T-helper 22 cell (primary cell): ENCODE measurements at places on chromosomes 6 and 20.

GRCh38 chr6:148704400-148705246 is 42.2 kb upstream of the UST start:
- no peak for DNase-seq

DNA sequence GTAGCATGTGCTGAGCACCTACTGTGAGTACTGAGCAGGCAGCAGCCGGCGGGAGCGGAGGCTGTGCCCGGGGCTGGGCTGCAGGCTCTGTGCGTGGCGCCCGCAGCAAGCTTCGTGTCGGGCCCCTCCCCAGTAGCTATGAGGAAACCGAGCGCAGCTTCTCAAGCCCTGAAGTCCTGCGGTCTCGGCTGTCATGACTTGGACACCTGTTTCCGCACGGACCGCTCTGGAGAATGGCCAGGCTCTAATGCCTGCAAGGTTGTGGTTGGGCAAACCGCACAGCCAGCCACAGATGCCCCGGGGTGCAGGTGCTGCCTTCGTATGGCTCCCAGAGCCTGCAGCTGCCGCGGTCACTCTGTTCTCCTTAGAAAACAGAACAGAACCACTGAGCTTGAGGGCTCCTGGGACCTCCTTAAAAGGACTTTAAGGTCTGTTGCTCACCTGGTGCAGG is 33.7 kb downstream of the PYGB start:
- DNase-seq, result no peak

GRCh38 chr20:39248171-39248861 is 286.2 kb downstream of the DHX35 start:
- DNase-seq, result no peak

GRCh38 chr20:39019805-39020325 is 57.7 kb downstream of the DHX35 start:
- DNase-seq, result no peak

DNA sequence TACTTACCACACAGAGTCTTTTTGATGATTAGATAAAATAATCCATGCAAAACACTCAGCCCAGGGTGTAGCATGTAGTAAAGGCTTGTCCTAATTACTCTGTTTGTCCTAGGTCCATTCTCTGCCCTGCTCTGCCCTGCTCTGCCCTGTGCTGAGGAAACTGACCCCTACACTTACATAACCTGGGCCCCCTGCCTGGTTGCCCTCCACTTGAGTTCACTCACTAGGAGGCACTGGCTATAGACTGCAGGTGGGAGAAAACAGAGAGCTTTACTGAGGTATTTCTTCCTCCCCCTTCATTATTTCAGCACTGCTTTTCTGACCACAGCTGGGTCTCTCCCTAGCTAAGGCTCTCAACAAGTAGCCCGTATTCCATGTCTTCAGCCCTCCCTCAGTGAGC is 70.9 kb upstream of the TBX18 start:
- DNase-seq, result no peak

GRCh38 chr20:54524849-54525248 is 49.5 kb downstream of the DOK5 start:
- no peak for DNase-seq

DNA sequence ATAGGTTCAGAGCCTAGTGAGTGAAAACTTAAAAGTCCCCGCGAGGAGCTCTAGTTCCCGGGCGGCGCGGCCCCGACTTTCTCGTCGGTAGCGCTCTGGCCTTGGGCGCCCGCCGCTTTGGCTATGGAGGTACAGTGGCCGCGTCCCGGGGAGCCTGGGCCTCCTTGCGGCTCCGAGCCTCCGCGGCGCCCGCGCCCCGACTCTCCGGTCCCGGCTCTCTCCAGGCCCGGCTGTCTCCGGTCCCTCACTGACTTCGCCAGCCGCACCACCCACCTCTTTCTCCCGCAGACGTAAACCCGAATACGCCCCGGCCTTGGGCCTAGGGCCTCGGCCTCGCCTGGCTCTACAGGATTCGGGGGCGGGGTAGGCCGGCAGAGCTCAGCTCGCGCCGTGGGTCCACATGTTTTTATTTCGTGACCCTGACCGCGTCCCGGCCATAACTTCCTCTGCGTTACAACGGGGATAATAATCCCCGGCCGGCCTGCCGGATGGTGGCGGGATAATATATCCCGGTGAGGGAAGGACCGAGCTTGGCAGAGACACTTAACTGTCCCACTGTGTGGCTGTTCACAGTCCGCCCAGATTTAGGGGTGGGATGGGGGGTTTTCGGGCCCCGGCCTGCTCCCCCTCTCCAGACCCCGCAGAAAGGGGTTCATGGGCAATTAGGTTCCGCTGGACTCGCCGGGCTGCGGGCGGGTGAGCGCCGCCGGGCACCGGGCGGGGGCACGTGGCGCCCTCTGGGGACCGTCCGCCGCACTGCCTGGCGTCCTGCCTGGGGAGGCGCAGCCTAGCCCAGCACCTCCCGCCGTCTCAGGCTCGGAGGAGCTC is 10.0 kb upstream of the TBX18 start:
- DNase-seq, result no peak
